ENCODE measurements at places on chromosomes 11 and 22. TPM values are rescaled to one million over a fixed set of nuclear protein-coding genes. Genes with fewer than 3 reads are reported as not detected.

DNA sequence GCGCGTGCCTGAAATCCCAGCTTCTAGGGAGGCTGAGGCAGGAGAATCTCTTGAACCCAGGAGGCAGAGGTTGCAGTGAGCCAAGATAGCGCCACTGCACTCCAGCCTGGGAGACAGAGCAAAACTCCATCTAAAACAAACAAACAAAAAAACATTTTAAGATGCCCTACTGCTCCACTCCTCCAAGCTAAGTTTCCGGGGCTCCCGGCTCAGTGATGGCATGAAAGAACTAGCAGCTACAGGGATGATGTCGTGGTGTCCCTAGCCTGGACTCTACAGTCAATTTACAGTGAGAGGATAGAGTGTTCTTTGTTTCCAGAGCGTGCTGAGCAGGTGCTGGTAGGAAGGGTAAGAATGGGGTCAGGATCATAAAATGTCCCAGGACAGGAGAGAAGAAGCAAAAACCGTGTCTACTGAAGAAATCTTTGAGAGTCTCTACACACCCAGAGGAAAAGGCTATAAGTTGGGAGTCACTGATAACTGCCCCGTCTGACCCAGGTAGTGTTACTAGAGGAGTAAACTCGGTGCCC, 1.2 kb upstream of the ZBTB3 start:
- no peaks in the 10 kb centered on the region for H3K27me3 ChIP-seq
- DNase-seq = no peak
- peaks cover 19% of the 10 kb centered on the region for H3K36me3 ChIP-seq
- H3K4me1 ChIP-seq = peaks cover 34% of the 10 kb centered on the region

- no peaks in the 10 kb centered on the region for H3K4me1 ChIP-seq
- H3K27me3 ChIP-seq = peaks cover 6% of the 10 kb centered on the region
- no peak overlapping the region for H3K4me3 ChIP-seq
- no peak overlapping the region for H3K27ac ChIP-seq
- no peak for DNase-seq
- no peaks in the 10 kb centered on the region for H3K36me3 ChIP-seq
These were observed 65.0 kb upstream of the HMGXB4 start for GRCh38 chr22:35192129-35192918.

- H3K4me1 ChIP-seq = peaks cover 6% of the 10 kb centered on the region
- no peak for DNase-seq
- H3K27me3 ChIP-seq = no peaks in the 10 kb centered on the region
- H3K36me3 ChIP-seq = no peaks in the 10 kb centered on the region
- no peak overlapping the region for H3K4me3 ChIP-seq
These were observed 13.5 kb upstream of the MRPL23 start for GRCh38 chr11:1933416-1934334.

P2RY6 gene
- total RNA-seq = not detected

DNA sequence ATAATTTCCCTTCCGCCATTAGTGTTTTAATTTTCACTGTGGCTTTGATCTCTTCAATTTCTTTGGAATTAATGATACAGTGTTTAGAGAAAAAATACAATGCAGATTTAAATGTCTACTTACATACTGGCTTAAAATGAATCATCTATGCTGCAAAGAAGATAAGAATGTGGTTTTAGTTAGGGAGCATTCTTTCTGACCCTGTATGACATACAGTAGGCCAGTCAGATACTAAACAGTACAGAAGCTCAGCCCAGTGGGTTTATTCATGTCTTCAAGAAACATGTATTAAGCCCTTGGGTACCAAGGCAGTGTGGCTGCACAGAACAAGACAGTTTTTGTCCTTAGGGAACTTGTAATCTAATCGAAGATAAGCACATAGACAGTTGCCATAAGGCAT, 268.8 kb downstream of the DDX10 start:
- DNase-seq = no peak
- H3K27ac ChIP-seq = no peak overlapping the region
- H3K27me3 ChIP-seq = no peaks in the 10 kb centered on the region
- H3K4me1 ChIP-seq = no peaks in the 10 kb centered on the region
- H3K4me3 ChIP-seq = no peak overlapping the region

ABCG4 gene
- total RNA-seq = not detected

JAML gene
- total RNA-seq = 30.3 TPM

SLC6A5 gene
- not detected for total RNA-seq

- H3K4me1 ChIP-seq = peaks cover 26% of the 10 kb centered on the region
- no peak overlapping the region for H3K4me3 ChIP-seq
- H3K27me3 ChIP-seq = no peaks in the 10 kb centered on the region
- H3K27ac ChIP-seq = no peak overlapping the region
- no peaks in the 10 kb centered on the region for H3K36me3 ChIP-seq
- DNase-seq = no peak
These were observed 15.5 kb upstream of the TSPAN18 start for GRCh38 chr11:44711113-44711786.

GRCh38 chr11:12502046-12502445, 124.7 kb downstream of the PARVA start:
- DNase-seq = no peak
- no peaks in the 10 kb centered on the region for H3K36me3 ChIP-seq
- H3K4me1 ChIP-seq = no peaks in the 10 kb centered on the region
- no peaks in the 10 kb centered on the region for H3K27me3 ChIP-seq
- no peak overlapping the region for H3K4me3 ChIP-seq
- H3K27ac ChIP-seq = no peak overlapping the region

- H3K27me3 ChIP-seq = no peaks in the 10 kb centered on the region
- no peak overlapping the region for H3K4me3 ChIP-seq
- no peak for DNase-seq
- H3K4me1 ChIP-seq = no peaks in the 10 kb centered on the region
These were observed 25.1 kb upstream of the USP47 start for GRCh38 chr11:11816511-11817314.
